ENCODE measurements at places on chromosomes 16 and 17.

- DNase-seq: no peak
These were observed 36.6 kb upstream of the SLC25A19 start for GRCh38 chr17:75325827-75326225.

DNA sequence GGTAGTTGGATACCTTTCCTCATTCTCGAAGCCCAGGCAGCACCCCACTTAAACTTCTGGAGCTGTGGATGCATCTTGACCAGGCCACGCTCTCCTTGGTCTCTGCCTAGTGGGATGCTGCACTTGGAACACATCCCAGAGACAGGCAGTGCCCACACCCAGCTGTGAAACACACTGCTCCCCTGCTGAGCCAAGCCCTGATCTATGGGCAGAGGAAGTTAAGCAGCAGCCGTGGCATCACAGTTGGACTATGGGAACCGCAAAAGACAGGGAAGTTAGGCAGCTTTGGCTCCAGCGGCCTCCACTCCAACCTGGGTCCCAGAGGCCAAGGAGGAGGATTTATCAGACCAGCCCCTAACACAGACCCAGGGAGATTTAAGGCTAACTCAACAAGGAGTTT lies 284.8 kb upstream of the CCL2 start:
- DNase-seq: no peak

DNA sequence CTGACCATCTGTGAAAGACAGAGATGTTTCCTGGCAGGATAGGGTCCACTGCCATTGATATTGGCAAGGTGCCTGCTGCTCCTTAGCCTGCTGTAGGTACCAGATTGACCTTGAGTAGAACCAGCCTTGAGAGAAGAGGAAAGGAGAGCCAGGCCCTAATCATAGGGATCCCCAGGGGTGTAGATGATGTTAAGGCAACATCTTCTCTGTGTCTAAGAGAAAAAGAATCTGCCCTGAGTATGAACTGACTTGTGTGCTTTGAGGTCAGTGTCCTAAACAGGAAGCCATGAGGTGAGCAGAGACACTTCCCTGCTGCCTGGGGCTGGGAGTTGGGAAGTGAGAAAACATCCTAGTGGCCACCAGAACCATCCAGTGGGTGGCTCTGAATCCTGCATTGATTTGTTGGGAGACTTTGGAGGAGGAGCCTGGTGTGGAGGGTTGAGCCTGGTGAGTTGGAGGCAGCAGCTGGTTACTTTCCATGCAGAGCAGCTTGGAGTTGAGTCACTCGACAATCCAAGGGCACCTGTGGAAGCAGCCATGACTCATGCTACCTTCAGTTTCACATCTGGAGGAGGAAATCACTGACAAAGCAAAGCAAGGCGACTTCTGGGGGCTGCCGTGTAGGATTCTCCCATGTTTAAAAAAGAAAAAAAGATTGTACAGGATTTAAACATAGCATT lies 47.8 kb downstream of the BMERB1 start:
- DNase-seq: peak; percentile 68

DNA sequence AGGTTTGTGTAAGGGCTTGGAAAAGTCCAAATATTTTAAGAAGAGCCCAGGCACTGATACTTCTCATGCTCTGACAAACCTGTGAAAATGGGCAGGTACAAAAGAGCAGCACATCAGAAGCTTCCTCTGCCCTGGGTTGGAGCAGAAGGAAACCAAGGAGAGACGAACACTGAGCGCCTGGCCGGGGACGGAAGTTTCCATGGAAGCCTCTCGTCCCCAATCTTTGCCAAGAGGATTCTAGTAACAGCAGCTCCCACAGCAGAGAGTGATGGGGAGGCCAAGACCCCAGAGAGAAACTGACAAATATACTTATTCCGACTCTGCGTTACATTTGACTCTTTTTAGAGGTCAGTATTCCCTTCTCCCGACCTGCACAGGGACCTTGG lies 268.5 kb downstream of the C16orf95 start:
- DNase-seq: no peak

DNA sequence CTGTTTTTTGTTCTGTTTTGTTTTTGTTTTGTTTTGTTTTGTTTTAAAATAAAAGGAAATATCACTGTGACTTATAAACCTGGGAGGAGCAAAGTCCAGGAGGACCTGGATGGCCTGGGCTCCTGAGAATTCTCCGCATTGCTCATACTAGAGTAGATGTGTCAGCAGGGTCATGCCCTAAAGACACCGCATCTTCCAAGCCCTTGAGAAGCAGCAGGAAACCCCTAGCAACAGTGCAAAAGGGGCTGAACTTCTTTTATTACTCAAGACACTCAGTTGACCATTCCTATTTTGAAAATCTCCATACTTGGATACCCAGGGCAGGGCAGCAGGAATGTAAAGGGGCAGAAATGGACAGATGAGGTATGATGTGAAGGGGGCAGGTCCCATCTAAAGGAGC lies 51.8 kb downstream of the SYT17 start:
- DNase-seq: no peak
